Inflammatory macrophage treated with lipopolysaccharide for 1 hour (primary cell): ENCODE measurements at places on chromosomes 16 and 17.

DNA sequence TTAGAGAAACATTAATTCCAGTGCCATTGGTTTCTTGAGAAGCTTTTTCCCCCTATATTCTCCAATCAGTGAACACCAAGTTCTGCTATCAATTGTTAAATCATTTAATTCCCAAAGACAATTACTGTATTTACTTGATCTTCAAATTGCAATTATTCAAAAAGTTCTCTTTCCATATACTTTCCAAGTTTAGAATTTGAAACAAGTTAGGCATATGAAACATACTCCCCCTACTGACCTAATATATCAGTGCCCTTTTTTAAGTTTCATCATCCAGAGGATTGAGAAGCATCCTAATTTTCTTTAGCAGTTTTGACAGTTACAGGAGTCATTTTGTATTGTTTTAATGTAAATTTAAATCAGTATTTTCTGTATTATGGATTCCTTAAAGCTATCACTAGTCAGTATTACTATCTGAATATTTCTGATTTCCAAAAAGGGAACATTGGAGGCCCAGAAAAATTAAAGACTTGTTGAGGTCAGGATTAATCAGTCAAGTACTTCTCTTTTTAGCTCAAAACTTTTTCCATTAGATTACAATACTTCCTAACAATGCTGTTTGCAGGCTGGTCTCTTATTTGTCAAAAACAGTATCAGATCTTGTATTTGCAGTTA is 16.3 kb downstream of the MEIOC start:
- peak; percentile 19 for DNase-seq

- DNase-seq, result peak; percentile 67
These were observed 21.1 kb downstream of the RARA start for GRCh38 chr17:40329839-40330794.

DNA sequence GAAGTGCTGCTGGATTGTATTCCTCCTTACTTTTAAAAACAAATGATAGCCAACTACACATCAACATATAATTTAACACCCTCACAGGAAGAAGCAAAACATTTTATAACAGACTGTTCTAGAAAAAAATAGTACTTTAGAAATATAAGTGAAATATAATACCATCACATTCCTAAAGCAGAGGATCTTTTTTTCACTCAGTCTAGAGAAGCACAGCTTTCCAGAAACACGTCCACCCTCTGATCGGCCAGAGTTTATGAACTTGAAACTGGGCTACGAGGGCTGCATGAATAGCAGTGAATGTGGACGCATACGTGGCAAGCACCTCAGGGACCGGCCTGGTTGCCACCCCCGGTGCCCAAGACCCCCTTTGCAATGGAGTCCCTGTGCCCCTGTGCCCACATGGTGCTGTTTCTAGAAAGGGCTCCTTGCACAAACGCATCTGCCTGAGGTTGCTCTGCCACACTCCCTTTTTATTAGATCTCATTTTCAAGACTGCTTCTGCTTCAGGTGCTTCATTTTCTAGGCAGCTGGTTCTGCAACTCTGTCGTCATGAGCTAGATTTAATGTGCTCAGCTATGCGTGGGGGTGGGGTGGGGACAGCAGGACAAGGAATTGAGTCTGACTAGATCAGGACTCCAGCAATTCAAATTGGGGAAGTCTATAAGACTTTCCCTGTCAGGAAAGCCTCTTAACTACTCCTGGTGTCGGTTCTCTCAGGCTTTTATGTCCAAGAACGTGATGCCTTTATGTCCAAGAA is 29.1 kb upstream of the ERN1 start:
- DNase-seq, result peak; percentile 32

DNA sequence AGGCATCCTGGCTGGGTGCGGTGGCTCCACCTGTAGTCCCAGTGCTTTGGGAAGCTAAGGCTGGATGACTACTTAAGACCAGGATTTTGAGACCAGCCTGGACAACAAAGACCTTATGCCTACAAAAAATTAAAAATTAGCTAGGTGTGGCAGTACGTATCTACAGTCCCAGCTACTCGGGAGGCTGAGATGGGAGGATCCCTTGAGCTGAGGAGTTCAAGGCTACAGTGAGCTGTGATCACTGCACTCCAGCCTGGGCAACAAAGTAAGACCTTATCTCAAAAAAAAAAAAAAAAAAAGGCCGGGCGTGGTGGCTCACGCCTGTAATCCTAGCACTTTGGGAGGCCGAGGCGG is 6.1 kb downstream of the MVP start:
- DNase-seq, result no peak

GRCh38 chr16:25699069-25699468 is 7.3 kb downstream of the HS3ST4 start:
- peak; percentile 6 for DNase-seq

DNA sequence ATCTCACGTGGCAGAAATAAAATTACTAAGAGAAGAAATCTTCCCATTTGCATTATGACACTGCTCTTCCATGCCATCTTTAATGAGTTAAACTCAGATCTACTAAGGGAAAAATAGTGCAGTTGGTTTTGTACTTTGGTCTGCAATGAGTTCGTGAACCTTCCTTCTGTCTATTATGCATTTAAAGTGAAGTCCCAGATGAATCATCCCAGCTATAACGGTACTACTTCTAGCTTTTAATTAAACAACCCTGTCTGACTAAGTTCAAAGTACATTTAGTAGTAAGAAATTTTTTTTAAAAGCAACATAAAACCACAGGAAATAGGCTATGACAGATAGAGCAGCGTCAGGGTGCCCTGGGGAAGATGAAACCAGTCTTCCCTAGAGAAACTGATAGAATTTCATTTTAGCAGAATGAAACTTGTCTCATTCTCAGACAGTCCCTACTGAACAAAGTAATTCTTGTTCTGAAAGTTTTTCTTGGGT is 1.8 kb downstream of the TMIGD1 start:
- no peak for DNase-seq

DNA sequence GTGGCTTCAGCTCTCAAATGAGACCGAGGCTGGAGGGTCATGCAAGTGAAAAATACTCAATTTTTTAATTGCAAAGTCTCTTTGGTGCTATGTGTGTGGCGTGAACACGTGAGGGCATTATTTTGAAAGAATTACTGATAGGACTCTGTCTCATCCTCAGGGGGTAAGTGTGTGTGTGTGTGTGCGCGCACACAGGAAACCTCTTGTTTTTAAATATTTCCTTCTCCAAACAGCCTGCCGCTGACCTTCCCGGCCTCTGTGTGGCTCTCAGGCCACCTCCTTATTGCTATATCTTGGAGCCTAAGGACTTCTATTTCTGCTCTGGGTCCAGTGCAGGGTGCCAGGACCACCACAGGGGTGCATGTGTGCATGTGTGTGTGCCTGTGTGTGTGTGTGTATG is 99.7 kb downstream of the CMIP start:
- DNase-seq, result no peak

DNA sequence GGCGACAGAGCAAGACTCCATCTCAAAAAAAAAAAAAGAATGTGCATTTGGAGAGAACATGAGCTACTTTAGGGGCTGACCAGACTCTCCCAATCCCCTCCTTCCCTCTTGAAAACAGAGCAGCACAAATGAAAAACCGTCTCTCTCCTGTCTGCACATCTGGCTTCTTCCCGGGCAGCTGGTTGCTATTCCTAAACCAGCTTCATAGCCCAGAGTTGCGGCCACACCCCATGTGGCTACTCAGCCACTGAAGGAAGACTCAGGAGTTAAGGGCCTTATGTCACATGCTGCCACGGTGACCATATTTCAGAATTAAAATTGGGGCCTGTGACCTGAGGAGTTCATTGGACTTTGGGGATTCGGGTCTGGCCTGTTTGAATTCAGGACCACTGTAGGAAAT is 48.3 kb downstream of the KATNIP start:
- DNase-seq, result no peak

- no peak for DNase-seq
These were observed 55.9 kb downstream of the SDK2 start for GRCh38 chr17:73588301-73588846.

GRCh38 chr17:2965621-2966595 is 97.5 kb downstream of the OR1D5 start:
- no peak for DNase-seq

- DNase-seq, result no peak
These were observed 86.0 kb upstream of the LHX1 start for GRCh38 chr17:36851250-36851649.

DNA sequence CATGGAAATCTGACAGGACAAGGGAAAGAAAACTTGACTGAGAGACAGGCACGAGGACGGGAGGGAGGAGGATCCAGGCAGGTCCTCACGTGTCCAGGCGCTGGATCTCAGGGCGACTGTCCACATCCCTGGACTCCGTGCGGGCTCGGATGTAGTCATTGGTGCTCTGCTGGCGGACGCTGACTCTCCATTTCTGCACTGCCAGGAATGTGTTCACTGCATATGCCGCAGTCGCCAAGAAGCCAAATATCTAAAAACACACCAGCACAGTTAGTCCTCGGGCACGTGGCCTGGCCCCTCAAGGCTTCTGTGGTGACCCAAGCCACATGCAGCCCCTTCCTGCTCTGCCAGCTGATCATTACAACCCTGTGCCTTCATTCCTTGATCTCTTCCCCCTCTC is 17.5 kb downstream of the CMTM3 start:
- DNase-seq, result no peak

DNA sequence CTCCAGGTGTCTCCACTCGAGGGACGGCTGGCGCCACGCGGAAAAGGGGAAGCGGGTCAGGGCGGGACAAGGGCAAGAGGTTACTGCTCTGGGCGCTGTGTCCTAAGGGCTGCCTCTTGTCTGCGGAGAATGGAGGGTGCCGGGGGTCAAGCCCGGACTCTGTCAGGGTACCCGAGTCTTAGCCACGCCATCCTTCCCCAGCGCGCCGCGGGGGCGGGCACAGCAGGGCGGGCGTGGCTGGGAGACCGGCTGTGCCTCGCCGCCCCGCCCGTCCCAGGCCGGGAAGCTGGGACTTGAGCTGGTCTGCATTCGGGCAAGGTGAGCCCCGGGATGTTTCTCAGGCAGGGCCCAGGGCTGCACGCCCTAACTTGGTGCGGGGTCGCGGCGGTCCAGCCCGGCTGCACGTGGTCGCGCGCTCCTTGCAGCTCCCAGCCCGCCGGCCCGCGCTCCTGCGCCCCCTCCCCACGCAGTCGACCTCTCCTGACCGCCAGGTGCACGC is 6.2 kb upstream of the ACTG1 start:
- peak; percentile 7 for DNase-seq

DNA sequence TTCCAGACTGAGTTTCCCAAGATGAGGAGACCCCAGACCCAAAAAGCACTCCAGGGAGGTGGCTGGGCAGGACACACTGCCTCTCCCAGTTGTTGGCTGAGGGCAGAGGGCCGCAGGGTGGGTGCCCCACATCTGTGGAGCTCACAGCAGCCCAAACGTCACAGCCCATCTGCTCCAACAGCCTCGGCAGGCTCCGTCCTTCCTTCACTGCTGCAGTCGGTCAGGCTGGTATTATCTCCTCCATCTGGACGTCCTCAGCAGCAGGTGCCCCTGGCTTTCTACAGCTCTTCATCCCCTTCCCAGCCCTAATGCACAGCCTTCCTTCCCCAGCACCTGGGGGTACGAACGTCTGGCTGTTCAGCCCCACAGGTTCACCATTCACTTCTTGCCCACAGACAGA is 55.2 kb downstream of the PRMT7 start:
- DNase-seq, result no peak

GRCh38 chr16:54286366-54287130 is at the start of gene IRX3:
IRX3 (minus strand) TSS chr16:54286787; CDS start chr16:54286050, 737 bp downstream.
- DNase-seq, result no peak

DNA sequence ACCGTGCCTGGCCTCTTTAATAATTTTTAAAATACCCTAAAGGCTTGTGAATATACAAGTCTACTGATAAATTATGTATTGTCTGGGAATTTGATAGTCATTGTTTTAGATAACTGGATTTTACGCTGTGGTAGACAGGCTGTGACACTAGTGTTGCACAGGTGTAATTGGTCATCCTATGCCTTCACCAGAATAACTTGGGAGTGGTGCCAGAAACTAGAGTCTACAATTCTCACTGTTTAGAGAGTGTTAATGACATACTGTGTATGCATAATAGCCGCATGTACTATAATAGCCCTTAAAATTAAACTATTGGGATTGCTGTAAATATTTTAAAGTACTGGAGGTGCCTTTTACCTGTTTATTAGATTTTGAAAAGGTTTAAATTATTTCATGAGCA is 11.4 kb downstream of the CNEP1R1 start:
- DNase-seq, result no peak

GRCh38 chr16:10180771-10181163 is 1.5 kb downstream of the GRIN2A start:
- DNase-seq, result no peak

- DNase-seq, result no peak
These were observed 1.2 kb downstream of the BRICD5 start for GRCh38 chr16:2209258-2210008.

- DNase-seq, result no peak
These were observed 155.1 kb downstream of the CHD9 start for GRCh38 chr16:53209877-53210276.

DNA sequence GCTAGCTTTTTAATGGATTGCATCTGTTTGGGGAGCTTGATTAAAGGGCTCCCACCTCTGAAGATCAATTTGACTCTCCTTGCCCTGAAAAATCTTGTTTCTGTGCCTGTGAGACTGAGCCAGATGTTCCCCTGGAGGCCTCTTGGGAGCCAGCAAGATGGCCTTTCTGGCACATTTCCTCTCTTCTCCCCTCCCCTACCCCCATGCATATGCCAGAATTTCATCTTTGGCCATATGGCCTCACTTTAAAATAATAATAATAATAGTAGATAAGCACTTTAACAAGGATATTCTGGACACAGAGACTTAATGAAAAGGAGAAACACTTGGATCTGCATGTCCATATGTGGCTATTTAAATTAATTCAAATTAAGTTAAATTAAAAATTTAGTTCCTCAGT is 144.1 kb upstream of the CES5A start:
- no peak for DNase-seq

GRCh38 chr16:54006693-54007092 is 279.9 kb downstream of the IRX3 start:
- no peak for DNase-seq

GRCh38 chr16:23436951-23437350 is 16.0 kb downstream of the COG7 start:
- no peak for DNase-seq

GRCh38 chr16:53530046-53530445 is 27.0 kb upstream of the AKTIP start:
- DNase-seq, result no peak

DNA sequence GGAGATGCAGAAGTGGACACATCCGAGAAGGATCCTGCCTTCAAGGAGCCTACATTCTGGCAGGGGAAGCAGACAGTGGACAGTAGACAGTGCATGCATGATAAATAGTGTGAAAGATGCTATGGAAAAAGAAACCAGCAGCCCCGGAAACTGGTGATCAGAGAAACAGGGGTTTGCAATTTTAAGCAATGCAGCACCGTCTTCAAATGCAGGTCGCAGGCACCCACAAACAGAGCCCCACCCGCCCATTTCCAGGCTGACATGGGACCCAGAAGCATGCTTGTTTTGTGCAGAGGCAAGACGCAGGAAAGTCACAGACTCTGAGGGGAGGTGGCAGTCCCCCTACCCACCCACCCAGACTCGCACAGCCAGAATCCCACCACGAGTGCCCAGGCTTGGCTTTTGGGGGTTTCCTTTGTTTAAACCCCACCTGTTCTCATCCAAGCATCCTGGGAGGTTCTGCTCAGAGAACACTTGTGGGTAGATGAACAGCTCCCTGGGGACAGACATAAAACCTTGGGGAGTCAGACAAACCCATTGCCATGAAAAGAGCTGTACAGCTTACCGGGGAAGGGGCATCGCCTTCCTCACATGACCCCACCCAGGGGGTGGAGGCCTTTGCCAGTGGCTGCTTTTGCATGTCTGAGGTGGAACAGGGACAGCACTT is 114.3 kb downstream of the MGAT5B start:
- no peak for DNase-seq

GRCh38 chr16:28093385-28093725 is 29.8 kb upstream of the GSG1L start:
- DNase-seq, result no peak
